ENCODE measurements at places on chromosomes 5 and 9.
A peak's percentile ranks its signal among the peaks of the same experiment; 100 is the strongest.

DNA sequence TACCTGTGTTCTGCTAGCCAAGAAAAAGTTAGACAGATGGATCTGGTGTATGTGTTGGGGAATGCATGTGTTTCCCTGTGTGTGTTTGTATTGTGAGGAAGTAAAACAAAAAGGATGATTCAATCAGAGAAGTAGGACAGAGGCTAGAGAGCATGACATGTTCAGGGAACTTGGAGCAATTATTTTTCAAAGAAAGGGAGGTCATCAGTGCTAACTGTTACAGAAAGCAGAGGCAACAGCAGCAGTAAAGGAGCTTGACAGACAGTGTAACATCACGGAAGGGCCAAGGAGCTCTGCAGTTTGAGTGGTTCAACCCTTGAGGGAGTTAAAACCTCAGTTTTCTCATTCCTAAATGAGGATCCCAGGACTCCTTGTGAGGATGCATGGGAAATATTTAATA is 13.2 kb downstream of the SPINK1 start:
- DNase-seq = no peak

DNA sequence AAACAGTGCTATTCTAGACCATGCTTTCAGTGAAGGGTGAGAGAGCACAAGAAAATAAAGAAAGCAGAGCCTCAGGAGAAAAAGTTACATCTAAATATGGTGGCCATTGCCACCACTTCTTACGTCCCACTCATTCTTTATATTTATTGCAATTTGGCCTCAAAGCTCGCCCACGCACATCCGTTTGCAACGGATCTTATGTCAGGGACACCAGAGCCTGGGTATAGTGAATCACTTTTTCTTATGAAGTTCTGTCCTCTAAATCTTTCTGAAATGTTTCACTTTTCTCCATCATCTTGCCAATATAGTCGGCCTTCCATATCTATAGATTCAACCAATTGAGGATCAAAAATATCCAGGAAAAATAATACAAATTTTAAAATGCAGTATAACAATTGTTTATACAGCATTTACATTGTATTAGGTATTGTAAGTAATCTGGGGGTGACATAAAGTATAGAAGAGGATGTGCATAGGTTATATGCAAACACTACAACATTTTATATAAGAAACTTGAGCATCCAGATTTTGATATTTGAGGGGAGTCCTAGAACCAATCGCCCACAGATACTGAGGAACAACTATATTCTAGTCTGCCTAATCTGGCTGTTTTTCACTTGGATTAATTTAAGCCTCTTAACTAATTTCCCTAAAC is 35.2 kb downstream of the GOLPH3 start:
- peak; percentile 34 for DNase-seq

GRCh38 chr9:38048316-38048969 is 20.6 kb downstream of the SHB start:
- DNase-seq = no peak

GRCh38 chr5:52875827-52876226 is 88.1 kb downstream of the ITGA1 start:
- no peak for DNase-seq

DNA sequence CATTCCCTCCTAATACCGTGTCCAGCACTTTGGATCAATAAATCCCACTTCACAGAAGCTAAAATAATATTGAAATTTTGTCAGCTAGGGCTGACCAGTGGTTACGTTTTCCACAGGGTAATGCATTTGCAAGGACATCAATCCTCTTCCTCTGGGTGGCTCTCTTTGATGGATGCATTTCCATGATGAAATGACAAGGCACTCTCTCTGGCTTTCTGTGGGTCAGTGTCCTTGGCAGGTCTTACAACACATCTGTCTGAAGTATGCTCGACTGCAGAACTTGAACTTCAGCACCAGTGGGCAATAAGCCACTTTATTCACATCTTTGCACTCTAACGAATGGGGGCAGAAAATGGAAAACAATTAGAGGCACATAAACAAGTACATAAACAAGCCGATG is 330.1 kb downstream of the ADAMTS6 start:
- no peak for DNase-seq

DNA sequence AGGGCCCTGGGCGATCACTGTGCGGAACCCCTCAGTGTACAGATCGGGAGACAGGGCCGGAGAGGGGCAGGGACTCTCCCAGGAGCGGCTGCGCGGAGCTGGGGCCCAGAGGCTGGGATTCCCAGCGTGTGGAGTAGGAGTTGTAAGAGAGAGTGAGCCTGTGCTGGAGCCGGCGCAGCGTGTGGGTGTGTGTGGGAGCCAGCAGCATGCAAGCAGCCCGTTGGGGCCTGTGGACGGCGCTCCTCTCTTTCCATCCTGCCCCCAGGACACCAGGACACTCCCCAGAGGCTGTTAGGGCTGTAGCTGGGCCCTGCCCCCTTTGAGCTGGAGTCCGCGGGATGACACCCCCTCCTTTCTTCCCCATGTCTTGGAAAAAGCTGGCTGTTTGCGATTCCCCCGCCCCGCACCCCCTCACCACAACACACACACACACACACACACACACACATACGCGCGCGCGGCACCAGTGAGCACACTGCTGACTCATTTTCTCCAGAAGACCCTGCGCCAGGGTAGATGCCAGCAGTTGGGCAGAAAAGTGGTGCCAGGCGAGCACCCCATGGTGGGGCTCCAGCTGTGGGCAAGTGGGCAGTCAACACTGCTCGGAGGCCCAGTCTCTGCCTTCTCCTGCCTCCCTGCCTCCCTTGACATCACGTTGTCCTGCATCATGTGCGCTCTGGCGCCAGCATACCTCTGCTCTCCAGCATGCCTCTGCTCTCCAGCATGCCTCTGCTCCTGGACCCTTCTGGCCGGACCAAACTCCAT is 1.5 kb downstream of the COL27A1 start:
- DNase-seq = no peak

DNA sequence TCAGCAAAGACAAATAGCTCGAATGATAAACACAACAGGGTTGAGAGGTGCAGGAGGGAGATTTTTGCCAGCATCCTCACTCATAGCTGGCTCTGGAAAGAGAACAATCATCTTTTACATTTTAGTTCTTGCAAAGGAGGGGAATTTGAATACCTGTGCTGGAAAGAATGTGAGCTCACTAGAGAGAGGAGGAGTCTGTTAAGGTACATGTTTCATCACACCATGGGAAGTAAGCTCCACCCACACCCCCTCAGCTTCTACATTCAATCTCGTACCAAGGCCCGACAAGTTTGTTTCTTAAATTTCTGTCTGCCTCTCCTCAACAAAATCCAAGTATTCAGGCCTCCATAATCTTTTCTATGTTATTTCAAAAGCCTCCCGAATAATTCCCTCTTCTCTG is 254.6 kb downstream of the BRINP1 start:
- no peak for DNase-seq

GRCh38 chr9:122386311-122386872 is 15.6 kb downstream of the PTGS1 start:
- no peak for DNase-seq

- no peak for DNase-seq
Observed at GRCh38 chr9:121559183-121559582, 59.5 kb upstream of the GGTA1 start.

GRCh38 chr9:87725356-87725899 is 491 bp upstream of the CTSL start:
- no peak for DNase-seq

DNA sequence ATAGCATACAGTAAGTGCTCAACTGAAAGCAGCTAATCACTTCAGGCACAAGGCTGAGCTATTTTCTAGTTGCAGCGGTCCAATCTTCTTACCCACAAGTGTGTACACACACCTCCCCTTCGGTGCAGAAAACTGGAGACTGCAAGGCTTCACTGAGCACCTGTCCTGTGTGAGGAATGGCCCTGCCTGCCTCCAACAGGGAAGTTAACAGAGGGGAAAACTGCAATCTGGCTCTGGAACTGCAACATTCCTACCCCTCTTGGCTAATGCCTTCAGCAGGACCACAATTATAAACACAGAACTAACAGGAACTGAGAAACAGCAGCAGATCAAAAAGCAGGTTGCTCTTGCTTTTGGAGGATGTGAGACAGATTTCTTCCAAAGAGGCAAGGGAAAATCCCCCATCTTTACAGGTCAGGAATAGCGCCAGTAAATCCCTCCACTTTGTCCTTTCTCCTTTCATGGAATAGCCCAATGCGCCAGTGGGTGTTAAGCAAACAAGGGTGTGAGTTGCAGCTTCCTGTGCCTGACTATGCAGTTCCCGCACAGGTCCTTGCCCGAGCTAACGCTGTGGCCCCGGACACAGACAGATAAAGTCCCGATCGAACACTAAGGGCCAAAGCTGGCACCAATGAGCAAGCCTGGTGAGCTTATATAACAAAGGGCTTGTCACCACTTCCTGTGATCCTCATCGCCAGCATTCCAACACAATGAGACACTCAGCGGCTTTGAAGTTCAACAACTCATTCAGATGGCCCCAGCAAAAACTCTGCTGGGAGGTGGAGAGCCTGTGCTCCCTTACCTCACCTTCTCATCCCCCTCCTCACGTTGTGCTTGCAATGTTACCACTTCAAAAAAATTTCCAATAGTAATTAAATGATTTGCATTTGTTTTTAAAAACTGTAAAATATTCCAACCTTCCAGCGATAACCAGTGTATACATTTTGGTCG is 21.5 kb downstream of the SHB start:
- DNase-seq = no peak

DNA sequence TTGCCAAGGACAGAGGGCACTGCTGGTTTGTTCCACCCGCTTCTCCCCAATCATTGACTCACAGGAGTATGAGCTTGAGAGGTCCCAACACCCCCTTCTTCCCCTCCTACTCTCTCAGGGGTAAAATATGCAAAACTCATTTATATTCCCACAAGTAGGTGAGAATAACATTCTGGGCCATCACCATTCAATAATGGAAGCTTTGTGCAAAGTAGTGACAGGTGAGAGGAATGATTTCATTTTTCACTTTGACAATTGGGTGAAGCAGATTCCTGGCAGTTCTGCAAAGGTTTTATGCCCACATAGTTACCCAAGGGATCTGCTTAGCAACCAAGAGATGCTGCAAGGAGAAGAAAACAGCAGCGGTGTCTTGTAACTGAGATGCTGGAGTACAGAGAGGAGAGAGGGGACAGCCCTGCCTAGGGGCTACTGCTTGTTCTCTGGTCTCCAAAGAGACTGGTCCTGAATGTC is 137.6 kb downstream of the CMYA5 start:
- DNase-seq = no peak

GRCh38 chr5:891117-891836 is 1.3 kb downstream of the BRD9 start:
- no peak for DNase-seq

- DNase-seq = no peak
Observed at GRCh38 chr9:89882930-89883361, 278.1 kb downstream of the GADD45G start.

- no peak for DNase-seq
Observed at GRCh38 chr9:76394960-76395252, 680 bp upstream of the RFK start.

- DNase-seq = no peak
Observed at GRCh38 chr5:97559827-97560598, 377.0 kb upstream of the RIOK2 start.

- no peak for DNase-seq
Observed at GRCh38 chr9:35560625-35561337, 44.3 kb upstream of the TESK1 start.

DNA sequence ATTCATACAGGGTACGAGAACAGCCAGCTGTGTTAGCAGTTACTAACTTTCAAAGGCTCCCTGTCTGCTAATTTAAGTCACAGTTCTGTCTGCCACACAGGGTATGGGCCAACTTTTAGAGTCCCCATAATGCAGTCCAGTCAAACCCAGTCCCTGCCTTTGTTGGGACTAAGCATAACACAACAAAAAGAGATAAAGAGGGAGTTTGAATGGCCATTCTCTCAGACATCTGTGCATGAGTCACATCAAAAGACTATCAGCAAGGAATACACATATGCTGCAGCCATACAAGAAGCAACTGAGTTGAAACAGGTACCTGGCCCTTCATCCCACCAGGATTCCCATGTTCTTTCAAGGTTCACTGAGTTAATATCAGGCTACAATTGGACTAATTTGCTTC is 744.5 kb upstream of the C9orf72 start:
- no peak for DNase-seq

DNA sequence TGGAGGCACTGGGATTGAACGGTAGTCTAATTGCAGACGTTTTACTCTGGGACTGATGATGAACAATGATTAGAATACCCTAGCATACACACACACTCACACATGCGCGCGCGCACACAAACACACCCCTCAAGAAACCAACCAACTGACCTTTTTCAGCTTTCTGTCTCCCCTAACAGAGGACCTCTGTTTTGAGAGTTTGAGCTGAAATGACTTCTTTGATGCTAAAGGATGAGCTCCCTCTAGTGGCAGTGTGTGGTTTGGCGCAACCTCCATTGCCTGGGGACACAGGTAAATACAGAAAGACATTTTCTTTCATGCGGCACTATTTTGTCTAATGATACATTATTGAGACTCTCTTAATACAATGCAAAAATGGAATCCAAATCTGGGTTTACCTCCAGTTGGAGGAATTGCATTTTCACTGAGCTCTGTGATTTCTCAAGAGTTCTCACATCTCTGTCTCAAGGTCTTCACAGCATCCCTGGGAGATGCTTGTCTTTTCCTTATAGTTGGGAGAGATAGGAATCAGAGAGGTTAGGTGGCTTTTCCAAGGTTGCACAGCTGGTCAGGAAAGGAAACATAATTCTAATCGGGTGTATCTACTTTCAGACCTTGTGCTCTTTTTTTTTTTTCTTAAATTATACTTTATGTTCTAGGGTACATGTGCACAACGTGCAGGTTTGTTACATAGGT is 187.5 kb downstream of the TMEM38B start:
- DNase-seq = peak; percentile 54

GRCh38 chr9:94445863-94446262 is 109.0 kb upstream of the PCAT7 start:
- DNase-seq = no peak

DNA sequence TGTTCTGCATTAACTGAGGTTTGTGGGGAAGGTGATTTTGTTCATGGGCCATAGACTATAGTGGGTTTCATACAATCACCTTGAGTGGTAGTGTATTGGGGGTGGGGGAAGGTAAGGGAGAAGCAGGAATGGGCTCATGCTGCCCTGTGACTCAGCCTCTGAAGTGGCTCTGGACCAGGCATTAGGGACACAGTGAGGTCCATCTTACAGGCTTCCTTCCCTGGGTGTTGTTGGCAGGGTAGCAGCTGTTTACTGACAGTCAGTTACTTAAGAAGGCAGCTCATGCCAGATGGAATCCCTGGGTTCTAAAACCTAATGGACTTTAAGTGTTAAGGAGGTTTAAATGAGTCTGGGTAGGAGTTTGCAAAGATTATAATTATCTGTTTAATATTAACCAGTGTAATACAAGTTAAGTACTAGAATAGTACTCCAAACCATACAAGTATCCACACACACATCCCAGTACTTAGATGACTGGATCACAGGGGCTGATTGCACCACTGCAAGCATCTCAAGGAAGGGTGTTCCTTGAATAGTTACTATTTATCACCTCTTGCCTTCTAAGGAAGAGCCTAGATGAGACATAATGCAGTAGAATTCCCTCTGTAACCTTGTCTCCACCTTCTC is 59.3 kb downstream of the CAST start:
- DNase-seq = no peak

GRCh38 chr5:94893412-94894135 is 275.1 kb downstream of the SLF1 start:
- no peak for DNase-seq
